ENCODE measurements at places on chromosomes 1 and 21. TPM values are rescaled to one million over a fixed set of nuclear protein-coding genes. Genes with fewer than 3 reads are reported as not detected.

GRCh38 chr21:38999161-38999560, 184.1 kb downstream of the PSMG1 start:
- no peak for DNase-seq

DNA sequence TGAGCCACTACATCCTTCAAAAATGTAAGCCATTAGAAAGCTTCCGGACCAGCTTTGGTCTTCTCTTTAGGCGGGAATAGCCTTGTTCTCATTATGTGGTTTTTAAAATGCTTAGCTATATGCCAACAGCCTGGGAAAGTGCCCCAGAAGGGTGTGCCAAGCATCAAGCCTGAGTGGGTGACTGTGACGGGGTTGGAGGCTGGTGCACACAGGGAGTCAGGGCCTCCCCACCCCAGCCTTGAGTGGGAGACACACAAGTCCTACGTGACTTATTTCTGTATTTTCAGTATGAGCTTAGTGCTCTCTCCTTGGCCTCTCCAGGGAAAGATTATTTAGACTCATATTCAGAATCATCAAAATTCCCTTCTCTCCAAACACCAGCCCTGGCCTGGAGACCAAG, 9.8 kb downstream of the UBASH3A start:
- no peak for DNase-seq

GRCh38 chr1:175788586-175789252, 45.3 kb upstream of the TNR start:
- DNase-seq: no peak

DNA sequence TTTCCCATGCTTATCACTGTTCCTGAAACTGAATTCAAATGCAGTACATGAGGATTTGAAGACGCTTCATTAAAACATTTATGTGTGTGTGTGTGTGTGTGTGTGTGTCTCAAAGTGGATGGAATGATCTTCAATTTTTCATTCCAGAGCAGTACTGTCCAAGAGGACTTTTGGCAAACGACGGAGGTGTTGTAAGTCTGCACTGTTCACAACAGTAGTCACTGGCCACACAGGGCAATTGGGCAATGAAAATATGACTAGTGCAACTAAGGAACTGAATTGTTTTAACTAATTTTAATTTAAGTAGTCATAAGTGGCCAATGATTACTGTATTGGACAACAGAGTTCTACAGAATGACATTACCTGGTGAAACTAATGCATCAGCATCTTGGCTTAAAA, 5.0 kb downstream of the TAF5L start:
- DNase-seq: no peak

GRCh38 chr1:61501971-61502916, 222.7 kb downstream of the TM2D1 start:
- no peak for DNase-seq

DNA sequence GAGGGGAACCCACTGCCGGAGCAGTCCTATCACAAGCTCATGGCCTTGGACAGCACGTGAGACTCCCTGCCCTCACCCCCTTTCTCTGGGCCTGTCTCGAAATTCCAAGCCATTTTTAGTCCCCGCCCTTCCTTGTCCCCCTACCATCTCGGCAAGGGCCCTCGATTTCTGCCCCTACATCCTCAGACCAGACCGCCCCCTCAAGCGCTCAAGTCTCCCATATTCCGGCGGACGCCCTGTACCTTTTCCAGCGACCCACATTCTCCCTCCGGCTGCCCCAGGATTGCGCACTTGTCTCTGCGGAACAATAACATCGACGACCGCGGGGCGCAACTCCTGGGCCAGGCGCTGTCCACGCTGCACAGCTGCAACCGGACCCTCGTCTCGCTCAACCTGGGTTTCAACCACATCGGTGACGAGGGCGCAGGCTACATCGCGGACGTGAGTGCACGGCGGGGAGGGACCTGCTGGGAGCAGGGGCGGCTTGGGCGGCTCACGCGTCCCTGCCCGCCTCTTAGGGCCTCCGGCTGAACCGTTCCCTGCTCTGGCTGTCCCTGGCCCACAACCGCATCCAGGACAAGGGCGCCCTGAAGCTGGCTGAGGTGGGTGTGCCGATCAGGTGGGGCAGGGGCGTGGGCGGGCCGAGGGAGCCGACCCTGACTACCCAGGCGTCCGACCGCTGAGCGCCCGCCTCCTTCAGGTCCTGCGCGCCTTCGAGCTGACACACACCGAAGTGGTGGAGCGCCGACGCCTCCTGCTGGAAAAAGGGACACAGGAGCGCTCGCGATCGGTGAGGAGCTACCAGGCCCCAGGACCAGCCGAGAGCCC, 7.0 kb downstream of the LRRC71 start:
- peak; percentile 26 for DNase-seq

DNA sequence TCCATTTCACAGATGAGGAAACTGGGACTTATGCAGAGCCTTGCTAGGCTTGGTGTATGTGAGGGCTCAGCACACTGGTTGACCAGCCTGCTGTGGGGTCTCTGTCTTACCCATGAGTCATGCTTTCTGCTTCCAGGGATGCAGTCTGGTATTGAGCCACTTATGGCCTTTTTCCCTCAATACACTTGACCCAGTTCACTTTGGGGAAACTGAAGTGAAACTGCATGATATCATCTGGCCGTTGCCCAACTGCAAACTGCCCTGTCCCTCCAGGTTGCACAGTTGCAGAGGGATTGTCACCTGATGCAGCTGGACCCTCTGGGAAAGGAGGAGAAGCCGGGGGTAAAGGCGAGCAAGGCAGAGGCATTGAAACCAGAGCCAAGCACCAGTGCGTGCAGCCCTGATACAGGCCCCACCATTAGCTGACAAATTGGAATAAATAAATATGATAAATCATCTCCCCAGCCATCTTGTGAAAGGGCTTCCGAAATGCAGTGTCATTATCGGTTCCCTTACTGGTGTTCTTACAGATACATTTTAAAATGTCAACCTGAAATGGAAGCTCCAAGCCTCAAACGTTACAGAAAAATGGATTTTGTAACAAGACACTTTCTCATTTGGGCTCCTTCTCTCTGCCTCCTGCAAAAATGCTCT, 39.3 kb upstream of the DUSP10 start:
- DNase-seq: no peak

GRCh38 chr1:157961805-157962762, 31.4 kb upstream of the KIRREL1 start:
- DNase-seq: no peak

DNA sequence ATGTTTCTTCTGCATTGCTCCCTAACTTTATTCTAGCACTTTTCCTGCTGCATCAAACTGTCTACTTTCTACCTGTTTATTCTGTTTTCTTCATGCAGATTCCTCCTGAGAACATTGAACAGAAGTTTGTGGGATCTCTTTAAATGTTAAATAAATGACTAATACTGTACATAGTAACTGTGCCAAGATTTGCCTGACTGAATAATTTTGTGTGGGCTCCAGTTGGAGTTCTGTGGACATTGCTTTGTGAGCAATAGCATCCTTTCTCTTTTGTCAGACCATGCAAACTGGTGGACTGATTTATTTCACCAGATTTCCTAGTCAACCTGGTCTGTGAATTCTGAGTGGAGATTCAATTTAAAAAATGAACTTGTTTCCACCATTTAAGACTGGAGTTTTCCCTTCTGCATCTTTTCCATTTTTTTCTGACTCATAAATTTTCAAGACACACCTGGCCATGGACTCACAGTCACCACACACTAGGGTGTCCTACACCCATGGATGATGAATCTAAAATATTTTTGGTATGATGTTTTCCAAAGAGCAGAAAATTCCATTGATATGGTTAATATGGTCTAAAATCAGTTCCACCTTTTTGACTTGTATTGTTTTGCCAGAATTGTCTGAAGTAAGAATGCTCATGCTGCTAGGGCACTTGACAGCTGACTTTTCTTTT, 140.7 kb upstream of the SPAG17 start:
- no peak for DNase-seq

- DNase-seq: no peak
Measured at GRCh38 chr1:6461538-6462411, 4.2 kb downstream of the TNFRSF25 start.

DNA sequence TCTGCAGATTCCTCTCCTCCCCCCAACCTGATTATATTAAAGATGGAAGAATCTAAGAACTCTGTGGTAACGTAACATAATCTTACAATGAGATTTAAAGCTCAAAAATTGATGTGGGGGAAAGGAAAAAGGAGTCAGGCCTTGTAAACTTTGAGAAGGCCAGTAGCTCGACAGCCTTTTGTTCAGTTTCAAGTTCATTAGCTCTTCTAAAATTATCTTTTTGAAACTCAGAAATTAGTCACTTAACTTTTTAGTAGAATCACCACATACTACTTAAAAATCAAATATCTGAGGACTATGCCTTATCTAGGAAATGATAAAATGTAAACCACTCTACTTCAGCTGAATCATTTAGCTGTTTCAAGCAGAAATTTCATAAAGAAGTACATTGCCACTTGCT, 996.2 kb downstream of the AMY1C start:
- DNase-seq: no peak

DNA sequence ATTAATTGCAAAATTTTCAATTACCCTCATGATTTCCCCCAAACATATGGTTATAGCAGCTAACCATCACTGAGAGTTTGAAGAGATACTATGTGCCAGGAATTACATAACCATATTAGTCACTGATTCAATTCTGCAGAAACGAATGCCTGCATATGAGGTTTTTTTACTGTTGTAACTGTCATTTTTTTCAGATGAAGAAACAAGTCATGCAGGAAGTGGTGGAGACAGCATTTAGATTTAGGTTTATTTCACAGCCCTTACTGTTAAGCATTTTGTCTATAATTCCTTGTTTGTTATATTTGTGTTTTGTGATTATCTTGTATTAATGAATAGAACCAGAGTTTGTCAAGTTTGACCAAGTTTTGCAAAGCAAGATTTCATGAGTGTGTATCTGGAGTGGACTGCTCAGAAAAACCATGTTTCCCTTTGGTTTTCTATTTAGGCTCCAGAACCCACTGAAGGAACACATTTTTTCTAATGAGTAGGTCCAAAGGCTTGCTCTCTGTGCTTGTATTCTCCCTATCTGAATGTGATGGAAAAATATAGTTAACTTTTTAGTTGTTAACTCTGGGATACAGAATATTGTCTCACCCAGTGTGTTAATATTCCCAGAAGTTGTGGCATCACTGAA, 308.5 kb upstream of the ADAMTS5 start:
- no peak for DNase-seq

GRCh38 chr1:63813829-63814277, 40.0 kb downstream of the ROR1 start:
- no peak for DNase-seq

DNA sequence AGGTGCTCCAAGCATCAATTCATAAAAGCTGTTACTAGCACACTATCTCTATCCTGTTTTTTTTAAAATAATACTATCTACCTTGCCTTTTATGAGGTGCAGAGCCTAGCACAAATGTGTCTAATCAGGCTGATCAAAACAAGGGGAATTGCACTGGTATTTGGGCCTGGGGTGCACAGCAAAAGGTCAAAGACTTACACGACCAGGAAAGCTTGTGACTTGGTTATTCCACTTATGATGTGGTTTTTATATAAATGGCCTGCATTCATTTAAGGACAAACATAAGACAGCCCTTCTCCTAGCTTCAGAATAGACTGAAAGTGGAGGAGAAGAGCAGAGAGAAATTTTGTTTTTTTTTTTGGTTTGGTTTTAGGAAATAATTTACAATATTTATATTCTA, 98.4 kb upstream of the SGIP1 start:
- no peak for DNase-seq

DNA sequence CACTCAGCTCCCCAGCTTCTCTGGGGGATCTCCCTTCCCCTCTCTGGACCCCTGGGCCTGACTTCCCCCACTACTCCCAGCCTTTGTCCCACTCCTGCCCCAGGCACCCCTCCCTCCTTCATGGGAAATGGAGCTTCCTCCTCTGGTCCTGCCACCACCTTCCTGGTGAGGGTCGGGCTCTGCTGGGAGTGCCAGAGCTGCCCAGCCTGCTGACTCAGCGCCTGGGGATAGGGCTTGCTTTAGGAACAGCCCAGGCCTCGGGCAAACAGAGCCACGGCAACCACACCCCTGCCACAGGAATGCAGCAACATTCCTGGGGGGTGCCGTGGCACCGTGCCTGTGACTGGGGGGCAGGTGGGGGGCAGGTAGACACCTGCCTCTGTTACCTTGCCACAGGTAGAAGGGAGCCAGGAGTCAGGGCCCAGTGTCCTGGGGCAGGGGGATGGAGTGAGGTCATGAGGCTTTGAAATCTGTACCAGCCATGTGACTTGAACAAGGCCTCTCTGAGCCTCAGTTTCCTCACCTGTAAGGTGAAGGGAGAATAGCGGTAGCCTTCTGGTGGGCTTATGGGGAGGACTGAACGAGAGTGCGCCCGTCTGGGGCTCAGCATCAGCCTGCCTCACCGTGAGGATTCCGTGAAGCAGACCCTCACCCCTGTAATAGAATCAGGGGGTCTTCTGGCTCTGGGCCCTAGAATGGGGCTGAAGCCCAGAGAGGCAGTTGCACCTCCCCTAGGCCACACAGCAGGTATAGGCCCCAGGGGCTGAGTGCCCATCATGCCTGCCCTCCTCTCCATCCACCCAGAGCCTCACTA, 17.8 kb upstream of the EPHA2 start:
- DNase-seq: no peak

- DNase-seq: no peak
Measured at GRCh38 chr1:8164670-8165069, 138.6 kb upstream of the ERRFI1 start.

- no peak for DNase-seq
Measured at GRCh38 chr1:161192476-161193465, 6.1 kb downstream of the ADAMTS4 start.

DNA sequence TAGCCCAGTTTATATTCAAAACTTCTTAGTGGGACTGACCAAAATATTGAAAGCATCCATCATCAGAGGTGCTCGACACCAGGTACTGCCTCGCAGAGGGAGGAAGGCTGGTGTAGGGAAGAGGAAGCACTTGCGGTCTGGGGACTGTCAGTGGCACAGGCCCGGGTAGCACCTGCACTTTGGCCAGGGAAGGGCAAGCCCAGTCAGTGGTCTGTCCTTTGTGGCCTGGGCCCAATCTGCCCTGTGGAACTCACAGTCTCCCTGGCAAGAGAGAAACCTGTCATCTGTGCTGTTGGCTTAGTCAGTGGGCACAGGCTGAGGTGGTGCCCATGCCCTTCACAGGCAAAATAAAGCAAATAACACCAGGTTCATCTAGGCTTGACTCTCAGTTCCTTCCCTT, 77.4 kb downstream of the SYT6 start:
- no peak for DNase-seq

Gene FLVCR1
- total RNA-seq: 16.4 TPM

Gene ERG
- total RNA-seq: not detected

Gene HPCA
- not detected for total RNA-seq
